Right cardiac atrium (tissue), 5 donors: ENCODE measurements at places on chromosomes 4 and X. TPM values are rescaled to one million over a fixed set of nuclear protein-coding genes. Genes with fewer than 3 reads are reported as not detected.

HPGDS gene
- polyA plus RNA-seq: 0.48 TPM

GRCh38 chrX:3191201-3191600, 149.9 kb downstream of the ARSF start:
- DNase-seq: no peak

DNA sequence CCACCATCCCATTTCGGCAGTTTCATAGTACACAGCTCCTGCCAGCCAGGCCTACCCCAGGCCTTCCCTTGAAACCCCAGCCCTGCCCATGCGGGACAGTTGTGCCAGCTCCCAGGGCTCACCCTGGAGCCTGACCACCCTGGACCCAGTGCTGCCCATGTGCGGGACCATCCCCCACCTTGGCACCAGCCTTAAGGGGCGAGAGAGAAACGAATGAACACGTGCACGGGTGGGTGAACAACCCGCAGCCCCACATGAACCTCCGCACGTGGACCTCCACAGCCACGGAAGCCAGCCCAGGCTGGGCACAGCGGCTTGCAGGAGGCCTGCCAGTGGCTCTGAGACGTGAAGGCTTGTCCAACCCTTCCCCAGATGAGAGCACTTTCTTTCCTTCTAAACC, 76.0 kb upstream of the MXD4 start:
- DNase-seq: no peak

- no peak for DNase-seq
Observed at GRCh38 chr4:139853309-139853708, 187.7 kb downstream of the MGST2 start.
